ENCODE measurements at places on chromosomes 5 and 9.

DNA sequence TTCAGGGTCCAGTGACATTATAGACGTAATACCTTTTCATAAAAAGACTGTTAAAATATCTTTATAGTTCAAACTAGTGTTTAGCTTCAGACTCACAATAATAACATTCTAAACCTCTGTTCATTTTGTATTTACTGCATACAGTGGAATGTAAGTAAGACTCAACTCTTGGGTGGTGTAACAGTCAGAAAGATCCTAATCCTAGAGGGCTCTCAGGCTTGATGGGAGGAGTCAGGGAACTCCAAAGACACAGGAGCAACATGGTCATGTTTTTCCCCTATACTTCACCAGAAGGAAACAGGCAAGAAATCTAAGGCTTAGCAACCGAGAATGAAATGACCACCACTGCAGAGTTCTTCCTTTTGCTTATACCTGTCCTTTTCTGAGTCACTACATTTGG, 82.6 kb downstream of the MRPS27 start:
- DNase-seq, result no peak

DNA sequence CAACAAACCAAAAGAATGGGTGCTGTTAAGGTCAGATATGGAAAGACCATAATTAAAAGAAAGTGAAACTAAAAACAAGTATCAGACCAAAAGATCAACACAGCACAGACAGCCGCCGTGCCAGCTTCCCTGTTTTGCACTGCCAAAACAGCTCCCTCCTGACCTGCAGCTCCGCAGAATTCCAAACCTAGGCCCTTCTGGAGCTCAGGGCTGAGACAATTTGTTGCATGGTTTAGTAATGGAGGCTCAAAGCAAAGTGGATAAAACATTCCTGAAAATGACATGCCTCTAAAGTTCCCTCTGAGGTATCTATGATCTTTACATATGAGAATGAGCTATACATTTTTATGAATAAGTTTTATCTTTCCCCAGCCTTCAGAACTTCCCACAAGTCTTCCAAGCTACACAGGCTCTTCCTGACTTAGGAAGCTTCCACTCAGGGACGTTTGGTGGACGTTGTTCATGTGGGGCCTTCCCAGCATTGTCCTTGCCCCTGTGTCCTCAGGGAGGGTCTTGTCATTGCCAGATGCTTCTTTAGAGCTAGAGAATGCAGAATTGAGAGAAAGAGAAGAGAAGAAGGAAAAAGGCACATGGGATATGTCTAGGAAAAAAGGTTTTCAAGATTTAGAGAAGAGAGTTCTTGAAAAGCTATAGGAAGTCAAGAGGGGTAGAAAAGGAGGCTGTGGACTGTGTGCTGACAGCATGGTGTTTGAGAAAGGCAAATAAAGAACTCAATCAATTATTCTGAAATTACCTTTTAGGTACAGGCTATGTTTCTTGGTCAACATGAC, 28.4 kb upstream of the SSBP2 start:
- no peak for DNase-seq

- no peak for DNase-seq
These were observed 461.0 kb downstream of the GADD45G start for GRCh38 chr9:90065851-90066250.

DNA sequence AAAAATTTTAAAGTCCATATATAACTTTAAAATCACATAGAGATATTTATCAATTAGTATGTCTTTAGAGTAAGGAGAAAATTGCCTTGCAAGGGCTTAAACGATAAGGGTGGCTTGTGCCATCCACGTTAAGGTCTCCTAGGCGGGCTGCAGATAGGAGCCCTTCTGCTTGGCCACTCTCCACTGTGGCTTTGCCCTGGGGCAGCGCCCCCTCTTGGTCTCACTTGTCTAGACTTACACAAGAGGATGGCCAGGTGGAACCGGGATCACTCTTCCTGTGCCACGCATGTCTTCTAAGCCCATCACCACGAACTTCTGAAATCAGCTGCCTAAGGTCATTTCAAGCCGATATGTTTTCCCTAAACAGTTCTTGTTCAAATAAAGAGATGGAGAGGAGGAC, 2.9 kb downstream of the FPGS start:
- no peak for DNase-seq

DNA sequence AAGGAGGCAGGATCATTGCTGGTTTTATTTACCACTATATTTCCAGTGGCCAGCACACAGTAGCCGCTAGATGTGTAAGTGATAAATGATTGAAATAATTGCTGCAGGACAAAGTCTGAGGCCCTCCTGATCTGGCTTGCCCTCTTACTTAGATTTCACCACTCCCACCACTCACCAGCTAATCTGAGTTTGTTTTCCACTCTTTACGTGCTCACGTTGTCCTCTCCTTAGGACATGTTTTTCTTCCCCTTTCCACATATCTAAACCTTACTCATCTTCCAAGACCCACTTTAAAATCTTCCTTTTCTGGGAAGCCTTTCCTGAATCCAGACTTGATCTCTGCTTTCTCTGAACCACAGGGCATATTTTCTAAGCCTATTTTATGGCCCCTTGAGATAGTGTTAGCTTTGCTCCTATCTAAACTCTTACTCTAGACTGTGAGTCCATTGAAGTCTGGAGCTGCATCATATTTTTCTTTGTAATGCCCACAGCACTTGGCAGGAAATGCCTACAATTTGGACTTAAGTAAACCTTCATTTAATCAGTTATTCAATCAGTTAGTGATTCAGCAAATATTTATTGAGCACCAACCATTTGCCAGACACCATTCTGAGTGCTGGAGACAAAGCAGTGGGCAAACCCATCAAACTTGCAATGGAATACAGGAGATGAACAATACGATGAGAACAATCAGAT, 2.4 kb downstream of the TLR4 start:
- DNase-seq, result peak; percentile 99

DNA sequence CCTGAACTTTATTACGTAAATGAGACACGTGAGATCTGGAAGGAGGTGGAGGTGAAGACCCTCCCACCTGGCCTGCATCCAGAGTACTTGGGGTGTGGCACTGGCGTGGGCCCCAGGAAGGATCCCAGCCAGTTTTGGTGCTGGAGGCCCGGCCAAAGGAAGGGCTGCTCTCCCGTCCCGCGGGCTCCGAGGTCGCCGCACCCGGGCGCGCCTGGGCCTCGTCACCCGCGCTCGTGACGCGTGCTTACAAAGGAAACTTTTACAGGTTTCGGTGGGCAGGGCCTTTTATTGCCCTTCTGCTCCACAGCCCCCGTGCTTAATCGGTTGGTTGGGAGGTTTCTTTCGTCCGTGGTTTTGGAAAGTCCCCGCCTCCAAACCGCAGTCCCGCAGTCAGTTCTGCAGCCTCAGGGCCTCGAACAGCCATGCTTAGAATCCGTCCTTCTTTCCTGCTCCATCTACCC, 29.2 kb downstream of the CDKN2A start:
- no peak for DNase-seq

DNA sequence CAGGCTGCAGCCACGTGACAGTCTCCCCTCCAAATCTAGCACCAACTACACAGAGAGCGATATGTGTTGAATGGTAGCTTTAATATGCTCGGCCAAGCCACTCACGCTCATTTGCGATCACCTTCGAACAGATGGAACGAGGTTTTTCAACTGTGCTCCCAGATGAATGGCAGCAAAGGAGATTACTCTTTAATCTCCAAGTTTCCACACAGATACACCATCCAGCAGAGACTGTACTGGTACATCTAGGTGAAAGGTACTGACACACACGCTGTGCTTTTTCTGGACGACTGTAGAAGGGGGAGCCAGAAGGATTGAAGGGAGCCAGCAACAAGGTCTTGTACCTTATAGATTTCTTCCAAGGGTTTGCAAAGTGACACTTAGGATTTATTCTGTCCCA, 263.9 kb downstream of the NR3C1 start:
- DNase-seq, result no peak

GRCh38 chr9:106286249-106286648, 576.7 kb upstream of the ZNF462 start:
- DNase-seq, result no peak

All from NCI-H748 treated with DMSO at 0.1 percent for 48 hours (cell line).